ENCODE measurements at places on chromosomes 13 and 19.

GRCh38 chr13:98842070-98842469 lies 89.6 kb upstream of the SLC15A1 start:
- no peak for DNase-seq

DNA sequence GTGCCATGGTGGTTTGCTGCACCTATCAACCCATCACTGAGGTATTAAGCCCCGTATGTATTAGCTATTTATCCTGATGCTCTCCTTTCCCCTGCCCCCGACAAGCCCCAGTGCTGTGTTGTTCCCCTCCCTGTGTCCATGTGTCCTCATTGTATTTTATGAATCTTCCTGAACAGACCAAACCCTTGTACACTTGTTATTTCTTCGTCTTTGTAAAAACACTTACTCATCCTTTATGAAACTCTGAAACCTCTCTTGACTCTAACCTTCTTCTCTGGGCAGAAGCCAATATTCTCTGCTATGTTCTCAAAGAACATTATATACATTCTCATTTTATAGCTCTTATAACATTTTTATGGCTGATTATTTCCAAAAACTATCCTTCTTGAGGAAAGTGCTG lies 746.9 kb downstream of the EFNB2 start:
- DNase-seq, result no peak

DNA sequence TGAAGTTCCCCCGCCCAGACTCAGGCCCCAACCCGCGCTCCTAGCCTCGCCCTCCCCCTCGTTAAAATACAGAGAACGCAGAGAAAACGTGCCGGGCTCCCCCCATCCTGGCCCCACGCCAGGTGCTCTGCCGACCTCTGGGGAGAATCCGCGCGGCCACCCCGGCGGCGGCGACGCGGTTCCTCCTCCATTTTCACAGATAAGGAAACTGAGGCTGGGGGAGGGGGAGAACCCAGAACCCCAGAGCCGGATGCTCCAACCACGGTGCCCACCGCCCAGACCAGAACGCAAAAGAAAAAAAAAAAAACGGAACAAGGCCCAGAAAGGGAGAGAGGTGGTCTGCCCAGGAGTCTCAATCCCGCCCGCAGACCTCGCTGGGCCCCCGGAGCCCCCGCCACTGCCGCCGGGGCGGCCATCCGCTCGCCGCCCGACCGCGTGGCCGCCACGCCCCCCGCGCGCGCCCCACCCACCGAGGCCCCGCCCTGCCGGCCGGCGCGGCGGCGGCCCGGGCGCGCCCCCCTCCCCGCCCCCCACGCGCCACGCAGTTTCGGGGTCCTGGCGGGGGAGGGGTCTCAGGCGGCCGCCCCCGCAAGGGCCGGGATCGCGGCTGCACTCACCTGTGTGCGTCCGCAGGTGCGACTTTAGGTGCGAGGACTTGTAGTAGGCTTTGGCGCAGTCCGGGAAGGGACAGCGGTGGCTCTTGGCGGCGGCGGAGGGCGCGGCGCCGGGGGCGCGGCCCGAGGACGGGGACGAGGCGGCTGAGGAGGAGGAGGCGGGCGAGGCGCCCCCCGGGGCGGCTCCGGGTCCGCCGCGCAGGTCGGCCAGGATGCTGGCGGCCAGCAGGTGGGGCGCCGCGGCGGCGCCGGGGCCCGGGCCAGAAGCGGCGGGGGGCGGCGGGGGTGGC lies 703 bp downstream of the KLF16 start:
- peak; percentile 63 for DNase-seq

DNA sequence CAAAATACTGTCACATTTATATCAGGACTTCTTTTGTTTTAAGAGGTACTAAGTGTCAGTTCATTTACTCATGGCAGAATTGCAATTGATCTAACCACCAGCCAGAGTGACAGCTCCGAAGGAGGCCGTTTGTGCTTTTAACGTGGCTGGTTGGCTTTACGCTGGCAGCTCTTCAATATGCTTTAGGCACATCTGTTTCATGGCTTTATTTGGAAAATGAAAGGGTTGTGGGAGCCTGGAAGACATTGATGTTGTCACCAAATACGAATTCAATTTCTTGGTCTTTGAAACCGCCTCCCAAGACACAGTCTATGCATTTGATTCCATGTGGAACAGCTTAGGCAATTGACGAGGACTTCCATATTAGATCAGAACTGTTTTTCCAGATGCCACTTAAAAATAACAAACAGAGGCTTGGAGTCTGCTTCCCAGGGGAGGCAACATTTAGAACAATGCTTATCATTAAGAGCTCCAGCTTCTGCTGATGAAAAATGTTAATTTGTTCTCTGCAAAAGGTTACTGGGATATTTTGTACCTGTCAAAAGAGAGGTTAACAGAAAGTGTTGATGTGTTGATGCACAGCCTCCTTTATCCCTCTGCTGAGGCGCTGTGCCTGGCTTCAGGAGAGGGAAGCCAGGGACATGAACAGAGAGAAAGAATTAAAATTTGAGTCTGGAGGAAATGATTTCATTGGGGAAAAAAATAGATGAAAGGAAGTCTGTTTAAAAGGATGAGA lies 64.0 kb upstream of the TNFRSF19 start:
- no peak for DNase-seq

GRCh38 chr13:88887045-88887662 lies 1216.0 kb downstream of the SLITRK5 start:
- no peak for DNase-seq

- DNase-seq, result no peak
These were observed 195.0 kb upstream of the ATXN8OS start for GRCh38 chr13:69912630-69913029.

GRCh38 chr19:15304140-15304705 lies 28.1 kb downstream of the BRD4 start:
- no peak for DNase-seq

Data from HEK293T (cell line).